ENCODE measurements at places on chromosomes 1 and 21.

DNA sequence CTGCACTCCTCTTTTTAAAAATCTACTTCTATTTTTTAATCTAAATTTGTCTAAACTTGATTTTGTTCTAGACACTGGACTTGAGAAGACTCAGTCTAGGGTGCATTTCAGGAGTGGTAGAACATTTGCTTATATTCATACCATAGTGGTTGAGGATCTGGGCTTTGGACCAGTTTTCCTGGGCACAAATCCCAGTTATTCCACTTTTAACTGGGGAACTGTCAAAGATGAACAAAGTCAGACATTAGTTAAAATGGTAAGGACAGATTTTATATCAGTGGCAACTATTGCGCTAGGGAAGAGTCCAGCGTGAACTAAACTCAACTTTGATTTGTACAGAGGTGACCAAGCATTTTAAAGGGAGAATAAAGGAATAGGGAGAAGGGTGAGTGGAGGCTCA lies 102.4 kb downstream of the FMN2 start:
- no peak for DNase-seq

DNA sequence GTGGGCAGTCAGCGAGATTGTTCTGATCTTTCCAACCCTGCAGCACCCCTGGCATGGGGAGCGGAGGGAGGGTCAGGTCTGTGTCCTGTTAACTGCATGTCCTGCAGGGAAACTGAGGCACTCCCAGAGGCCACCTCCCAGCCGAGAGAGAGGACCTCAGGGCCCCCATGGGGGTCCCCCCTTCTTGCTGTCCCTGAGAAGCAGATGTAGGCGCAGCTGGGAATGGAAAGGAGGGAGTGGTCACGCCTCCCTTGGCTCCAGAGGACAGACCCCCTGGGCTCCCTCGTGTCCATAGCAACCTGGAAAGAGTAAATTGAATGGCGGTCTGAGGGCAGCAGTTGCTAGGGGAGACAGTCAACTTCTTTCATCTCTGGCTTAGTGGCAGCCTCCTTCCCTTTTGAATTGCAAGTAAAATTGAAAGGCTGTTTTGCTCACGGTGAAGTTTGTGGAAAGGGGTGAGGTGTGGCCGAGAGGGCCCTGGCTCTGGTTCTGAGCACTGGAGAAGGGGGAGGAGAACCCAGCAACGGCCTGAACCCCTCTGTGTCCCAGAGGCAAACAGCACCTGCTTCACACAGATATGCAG lies 4.9 kb downstream of the CROCC start:
- DNase-seq, result no peak

DNA sequence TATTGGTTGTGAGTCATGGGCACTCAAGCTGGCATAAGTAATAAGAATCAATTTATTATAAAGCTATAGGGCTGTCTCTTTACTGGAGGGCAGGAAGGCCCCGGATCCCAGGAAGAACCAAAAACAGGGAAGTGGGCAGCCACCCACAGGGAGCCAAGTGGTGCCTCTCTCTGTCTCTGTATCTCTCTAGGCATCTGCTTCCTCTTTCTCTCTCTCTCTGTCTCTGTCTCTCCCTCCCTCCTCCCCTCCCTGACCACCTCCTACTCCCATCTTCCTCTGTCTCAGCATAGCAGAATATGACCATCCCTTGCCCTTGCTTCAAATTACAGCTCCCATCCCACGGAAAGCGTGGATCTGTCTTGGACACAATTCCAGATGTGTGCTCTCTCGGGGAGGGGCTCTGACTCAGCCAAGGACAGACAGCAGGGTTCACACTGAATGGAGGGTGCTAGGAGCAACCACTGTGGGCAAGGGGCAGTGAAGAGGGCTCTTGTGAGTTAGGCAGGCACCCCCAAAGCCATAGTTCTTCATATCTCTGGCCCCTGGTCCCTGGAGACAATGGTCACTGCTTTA lies 80.4 kb upstream of the LPGAT1 start:
- DNase-seq, result no peak

- no peak for DNase-seq
Observed at GRCh38 chr1:90371448-90371813, 345.7 kb downstream of the BARHL2 start.

GRCh38 chr1:203693721-203694120 lies 67.1 kb downstream of the ATP2B4 start:
- DNase-seq, result no peak

- no peak for DNase-seq
Observed at GRCh38 chr1:210373628-210373877, 44.9 kb downstream of the HHAT start.

- no peak for DNase-seq
Observed at GRCh38 chr1:245001252-245001651, 136.9 kb upstream of the HNRNPU start.

DNA sequence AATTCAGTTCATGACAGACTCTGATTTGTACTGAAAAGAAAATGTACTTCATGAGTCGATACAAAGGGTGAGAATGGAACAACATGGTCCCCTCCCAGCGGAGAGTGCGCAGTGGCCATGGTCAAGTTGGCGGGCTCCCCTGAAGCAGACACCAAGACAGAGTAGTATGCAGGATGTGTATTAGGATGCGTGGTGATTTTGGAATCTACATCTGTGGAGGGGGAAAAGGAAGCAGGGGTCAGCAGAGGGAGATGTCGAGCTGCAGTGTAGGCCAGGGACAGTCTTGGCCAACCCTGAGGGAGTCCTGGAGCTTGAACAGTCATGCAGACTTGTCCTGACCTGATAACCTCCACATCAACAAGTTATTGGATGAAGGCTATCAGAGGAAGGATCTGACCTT lies 481.0 kb downstream of the OMA1 start:
- no peak for DNase-seq

- no peak for DNase-seq
Observed at GRCh38 chr1:101161619-101162018, 75.2 kb upstream of the S1PR1 start.

- no peak for DNase-seq
Observed at GRCh38 chr1:44101328-44101727, 17.3 kb upstream of the KLF17 start.

DNA sequence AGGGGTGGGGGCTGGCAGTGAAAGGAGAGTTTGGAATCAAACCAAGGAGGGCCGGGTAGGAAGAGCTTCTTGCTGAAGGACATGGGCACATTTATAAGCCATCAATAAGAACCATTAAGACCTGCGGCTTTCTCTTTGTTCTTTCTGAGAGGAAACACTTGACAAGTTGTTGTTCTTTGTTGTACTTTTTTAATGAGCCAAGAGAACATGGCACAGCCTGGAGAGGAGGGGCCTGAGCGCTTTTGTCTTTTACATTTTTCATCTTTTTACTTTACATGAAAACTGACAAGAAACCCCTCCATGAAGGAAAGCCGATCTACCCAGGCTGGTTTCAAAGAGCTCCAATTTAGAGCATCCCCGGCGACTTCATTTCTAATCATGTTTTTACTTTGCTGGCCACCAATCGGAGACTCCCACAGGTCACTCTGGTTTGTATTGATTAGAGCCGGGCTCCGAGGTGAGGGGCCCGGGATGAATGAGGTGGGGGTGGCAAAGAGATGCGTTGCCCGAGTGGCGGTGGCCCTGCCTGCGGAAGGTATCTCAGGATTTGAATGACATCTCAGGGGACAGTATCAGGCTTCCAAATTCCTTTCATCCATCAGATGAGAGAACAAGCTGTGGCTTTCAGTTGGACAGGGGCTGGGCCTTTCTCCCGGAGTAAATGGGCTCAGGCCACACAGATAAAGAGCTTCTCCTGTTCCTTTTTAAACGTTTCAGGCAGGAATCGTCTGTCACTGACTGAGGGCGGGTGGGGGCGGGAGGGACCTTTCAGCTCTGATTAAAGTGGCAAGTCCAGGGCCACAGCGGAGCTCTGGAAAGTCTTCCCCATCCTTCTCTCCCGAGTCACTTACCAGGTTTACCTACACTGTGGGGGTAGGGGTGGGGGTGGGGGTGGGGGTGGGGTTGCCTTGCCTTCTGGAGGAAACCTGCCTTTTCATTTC lies 138.8 kb upstream of the ARHGEF16 start:
- no peak for DNase-seq

DNA sequence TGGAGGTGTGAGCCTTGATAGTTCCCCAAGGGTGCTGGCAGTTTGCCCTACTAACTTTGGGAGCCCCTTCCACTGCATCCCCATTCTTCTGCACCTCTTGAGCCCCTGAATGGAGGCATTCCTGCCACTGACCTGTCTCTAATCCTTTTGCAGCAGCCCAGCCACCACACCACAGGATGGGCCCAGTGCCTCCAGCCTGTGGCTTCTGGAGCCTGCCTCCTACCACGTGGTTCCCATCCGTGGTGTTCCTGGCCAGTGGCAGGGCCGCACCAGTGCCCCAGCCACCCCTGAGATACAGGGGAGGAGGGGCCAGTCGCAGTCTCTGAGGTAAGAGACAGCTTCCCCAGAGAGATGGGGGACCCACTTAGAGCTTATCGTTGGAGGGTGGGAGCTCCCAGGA lies 14.4 kb downstream of the INAVA start:
- DNase-seq, result no peak

- no peak for DNase-seq
Observed at GRCh38 chr1:217953330-217953729, 322.2 kb downstream of the SPATA17 start.

DNA sequence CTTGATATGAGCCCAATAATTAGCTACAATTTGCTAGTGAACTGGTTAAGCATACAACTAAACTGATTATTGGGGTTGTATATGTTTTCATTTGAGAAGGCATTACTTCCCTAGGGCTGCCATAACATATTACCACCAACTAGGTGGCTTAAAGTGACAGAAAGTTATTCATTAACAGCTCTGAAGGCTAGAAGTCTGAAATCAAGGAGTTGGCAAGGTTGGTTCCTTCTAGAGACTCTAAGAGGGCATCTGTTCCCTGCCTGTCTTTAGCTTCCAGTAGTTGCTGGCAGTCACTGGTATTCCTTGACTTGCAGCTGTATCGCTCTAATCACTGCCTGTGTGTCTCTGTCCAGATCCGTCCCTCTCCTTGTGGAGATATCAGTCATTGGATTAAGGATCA lies 86.3 kb downstream of the LHX9 start:
- DNase-seq, result no peak

DNA sequence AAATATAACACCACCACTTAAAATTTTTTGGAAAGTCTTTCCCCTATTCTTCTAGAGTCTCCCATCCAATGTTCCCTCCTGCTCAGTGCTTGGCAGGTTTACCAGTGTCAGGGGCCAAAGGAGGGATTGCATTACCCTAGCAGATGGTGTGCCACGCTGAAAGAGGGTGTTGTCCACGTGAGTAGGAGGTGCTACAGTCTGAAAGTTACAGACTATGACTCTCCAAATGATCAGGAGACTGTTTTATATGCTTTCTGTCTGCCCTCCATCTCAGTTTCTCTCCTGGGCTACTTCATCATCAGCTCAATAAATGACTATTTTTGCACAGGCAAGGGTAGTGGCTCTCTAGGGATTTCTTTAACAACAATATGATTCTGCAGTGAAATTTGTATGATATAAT lies 31.3 kb upstream of the ANGPTL7 start:
- no peak for DNase-seq

GRCh38 chr1:87329051-87329525 lies 408 bp downstream of the LMO4 start:
- DNase-seq, result peak; percentile 29

- DNase-seq, result no peak
Observed at GRCh38 chr1:31761883-31762282, 2.3 kb downstream of the ADGRB2 start.

- no peak for DNase-seq
Observed at GRCh38 chr1:54922921-54923421, 36.0 kb upstream of the DHCR24 start.

DNA sequence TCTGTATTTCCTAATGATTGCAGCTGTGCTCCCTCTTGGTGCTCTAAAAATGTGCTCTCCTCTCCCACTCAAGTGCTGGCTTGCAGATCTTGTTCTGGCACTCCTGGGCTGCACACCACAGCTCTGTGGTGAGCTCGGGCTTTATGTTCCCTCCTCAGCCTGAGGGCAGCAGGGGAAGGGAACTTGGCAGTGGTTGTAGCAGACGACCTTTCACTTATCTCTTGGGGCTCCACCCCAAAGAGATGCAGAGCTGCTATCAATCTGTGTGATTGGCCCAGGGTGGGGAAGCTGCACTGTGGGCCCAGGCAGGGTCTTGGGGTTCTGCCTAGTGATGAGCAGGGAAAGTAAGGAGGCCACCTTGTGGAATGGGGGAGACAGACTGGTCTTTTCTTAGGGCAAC lies 143.5 kb upstream of the GORAB start:
- DNase-seq, result no peak

DNA sequence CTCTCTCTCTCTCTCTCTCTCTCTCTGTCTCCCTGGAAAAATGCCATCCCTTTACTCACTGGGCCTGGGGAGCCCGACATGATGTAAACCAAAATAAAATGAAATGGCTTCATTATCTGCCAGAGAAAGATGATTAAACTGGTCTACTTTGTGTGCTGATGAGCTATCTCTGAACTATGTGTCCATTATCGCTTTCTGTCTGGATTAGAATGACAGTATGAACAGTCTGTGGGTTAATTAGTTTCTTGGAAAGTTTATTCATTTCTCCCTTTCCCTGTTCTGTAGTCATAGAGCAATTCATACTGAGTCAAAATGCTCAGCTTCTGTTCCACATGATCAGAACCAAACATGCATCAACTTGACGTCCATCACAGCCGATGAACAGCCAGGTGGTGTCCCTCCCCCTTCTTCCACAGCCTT lies 72.4 kb upstream of the KCND3 start:
- DNase-seq, result no peak

- DNase-seq, result no peak
Observed at GRCh38 chr21:40466893-40467483, 380.0 kb downstream of the DSCAM start.

GRCh38 chr1:201125800-201126199 lies 1.2 kb downstream of the ASCL5 start:
- DNase-seq, result no peak

- no peak for DNase-seq
Observed at GRCh38 chr21:26788790-26789189, 56.4 kb downstream of the ADAMTS1 start.

GRCh38 chr1:27031235-27032118 lies 18.8 kb upstream of the TENT5B start:
- no peak for DNase-seq

- no peak for DNase-seq
Observed at GRCh38 chr21:28714777-28715464, 277.8 kb downstream of the LTN1 start.

- no peak for DNase-seq
Observed at GRCh38 chr1:78071696-78072095, 25.9 kb downstream of the GIPC2 start.

DNA sequence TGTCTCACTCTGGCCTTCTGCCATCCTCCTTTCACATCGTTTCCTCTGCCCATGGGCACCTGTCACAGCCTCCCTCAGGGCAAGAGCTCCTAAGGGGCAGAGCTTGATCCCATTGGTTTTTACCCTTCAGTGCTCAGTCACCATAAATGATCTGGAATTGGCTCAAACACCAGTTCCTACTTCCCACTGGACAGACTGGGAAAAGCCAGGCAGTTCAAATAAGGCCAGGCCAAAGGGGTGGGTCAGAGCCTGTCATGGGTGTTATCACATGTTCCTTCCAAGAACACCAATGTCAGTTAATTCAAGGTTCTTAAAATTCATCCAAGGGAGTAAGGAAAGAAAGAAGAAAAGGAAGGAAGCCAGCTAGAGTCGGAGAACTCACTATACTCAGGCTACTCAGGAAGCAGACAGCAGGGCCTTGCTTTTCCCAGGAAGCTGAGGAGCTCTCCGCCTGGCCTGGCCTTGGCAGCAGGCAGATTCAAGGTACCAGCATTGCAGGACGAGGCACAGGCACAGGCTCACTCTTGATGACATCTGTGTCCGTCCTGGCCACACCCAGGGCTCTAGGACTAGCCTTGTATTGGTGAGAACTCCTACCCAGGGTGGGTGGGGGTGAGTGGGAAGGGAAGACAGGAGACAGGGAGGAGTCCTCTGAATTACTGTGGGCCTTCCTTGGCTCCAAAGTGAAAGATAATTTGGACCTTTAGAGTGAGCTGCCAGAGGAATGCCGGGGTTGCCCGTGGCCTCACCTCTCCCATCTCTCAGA lies 32.2 kb upstream of the ARTN start:
- DNase-seq, result no peak

Measured in stimulated activated CD4-positive, alpha-beta T cell treated with anti-CD3 and anti-CD28 coated beads, Interleukin-12 subunit alpha, Interleukin-12 subunit beta, amount 100 ng/mL, for 4 hours (primary cell).